ENCODE measurements at places on chromosomes 5 and 9.

GRCh38 chr9:13351778-13352386 is 72.4 kb upstream of the MPDZ start:
- DNase-seq: peak; percentile 41

- no peak for DNase-seq
These were observed 99.5 kb upstream of the PRSS3 start for GRCh38 chr9:33695856-33696255.

DNA sequence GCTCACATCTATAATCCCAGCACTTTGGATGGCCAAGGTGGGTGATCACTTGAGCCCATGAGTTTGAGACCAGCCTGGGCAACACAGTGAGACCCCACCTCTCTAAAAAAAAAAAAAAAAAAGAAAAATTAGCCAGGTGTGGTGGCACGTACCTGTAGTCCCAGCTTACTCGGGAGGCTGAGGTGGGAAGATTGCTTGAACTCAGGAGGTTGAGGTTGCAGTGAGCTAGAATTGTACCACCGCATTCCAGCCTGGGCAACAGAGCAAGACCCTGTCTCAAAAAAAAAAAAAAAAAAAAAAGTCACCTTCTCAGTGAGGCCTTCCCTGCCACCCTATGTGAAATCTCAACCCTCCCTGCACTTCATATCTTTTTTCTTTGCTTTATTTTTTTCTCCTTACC is 14.0 kb upstream of the SEPTIN8 start:
- DNase-seq: no peak

DNA sequence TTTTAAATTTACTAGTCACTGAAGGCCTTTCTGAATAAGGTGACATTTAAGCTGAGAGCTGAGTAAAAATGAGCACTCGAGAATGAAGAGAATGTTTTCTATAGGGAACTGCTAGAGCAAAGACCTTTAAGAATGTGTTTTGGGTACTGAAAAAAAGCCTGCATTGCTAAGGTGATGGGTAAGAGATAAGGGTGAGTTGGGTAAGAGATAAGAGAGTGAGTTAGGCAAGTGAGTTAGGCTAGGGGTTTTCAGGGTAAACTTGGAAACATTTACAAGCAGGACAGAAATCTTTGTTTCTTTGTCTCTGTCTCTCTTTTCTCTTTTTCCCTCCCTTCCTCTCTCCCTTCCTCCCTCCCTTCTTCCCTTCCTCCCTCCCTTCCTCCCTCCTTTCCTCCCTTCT is 5.6 kb downstream of the RAD23B start:
- DNase-seq: no peak

DNA sequence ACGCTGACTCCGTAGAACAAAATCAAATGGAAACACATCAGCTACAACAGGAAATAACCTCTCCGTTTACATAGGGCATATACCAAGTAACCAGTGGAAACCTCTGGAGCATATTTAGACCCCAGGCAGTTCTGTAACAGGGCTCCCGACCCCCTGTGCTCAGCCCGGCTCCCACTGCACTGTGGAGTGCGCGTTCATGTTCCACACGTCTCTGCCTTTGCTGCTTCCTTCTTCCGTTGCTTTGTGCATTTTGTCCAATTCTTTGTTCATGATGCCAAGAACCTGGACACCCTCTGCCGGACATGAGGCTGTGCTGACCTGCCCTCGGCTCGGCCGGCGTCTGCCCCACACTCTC is 5.9 kb upstream of the AGPAT2 start:
- no peak for DNase-seq

DNA sequence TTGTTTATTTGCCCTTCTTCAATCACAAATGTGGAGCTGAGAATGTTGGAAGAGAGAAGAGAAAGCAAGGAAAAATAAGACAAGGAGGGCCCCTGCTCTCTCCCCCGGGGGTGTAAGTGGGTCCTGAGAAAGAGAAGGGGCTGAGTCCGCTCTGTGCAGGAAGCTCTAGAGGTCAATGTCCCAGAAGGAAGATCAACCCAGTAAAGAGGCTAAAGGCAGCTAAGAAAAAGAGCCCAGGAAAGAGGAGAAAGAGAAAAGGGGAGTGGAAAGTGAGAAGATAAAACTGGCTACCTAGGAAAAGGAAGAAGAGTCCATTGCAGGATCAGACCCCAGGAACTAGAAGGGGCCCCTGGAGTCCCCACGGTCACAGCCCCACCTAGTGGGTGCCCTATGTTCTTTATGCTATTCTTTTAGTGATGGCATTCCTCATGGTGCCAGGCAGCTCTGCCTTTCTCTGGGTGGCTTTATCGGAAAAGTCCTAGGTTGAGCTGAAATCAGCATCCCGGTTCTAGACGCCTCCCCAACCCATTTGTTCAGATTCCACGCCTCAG is 583.4 kb downstream of the ACTL7B start:
- peak; percentile 75 for DNase-seq

DNA sequence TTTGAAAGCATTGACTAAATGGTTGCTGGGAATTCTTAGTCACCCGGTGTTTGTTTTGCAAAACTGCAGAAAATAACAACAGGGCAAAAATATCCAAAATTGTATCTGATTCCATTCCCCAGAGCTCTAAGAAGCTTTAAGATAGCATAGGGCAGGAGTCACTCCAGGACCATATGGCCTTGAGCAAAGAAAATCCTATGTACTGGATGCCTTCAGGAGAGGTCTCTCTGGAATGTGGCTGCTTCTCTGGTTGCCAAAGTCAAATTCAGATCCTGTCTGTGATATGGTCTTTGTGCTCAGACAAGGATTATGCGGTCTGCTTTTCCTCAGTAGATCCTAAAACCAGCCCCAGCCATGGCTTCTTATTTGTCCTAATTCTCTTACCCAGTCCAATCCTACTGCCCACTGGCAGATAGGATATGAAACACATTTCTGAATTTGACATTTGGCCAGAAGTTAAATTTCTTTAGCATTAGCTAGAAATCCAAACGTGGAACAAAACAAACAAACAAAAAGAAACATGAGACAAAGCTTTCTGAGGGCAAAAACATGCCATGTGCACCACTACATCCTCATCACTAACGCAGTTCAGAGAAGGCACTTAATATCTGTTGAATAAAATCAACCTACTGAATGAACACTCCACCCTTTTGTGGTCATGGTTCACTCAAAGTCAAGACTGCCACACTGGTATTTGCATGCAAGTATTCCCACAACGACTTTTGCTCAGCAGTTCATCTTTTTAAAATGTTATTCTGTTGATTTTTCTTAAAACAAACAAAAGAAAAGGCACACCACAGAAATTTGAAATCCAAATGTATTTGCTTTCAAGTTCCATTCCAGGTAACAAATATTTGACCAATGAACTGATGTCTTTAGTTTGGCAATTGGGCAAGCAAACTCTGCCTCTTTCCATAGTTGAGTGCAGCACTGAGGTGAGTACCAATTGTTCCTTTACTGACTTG is 165.7 kb downstream of the TRPM6 start:
- DNase-seq: no peak

- DNase-seq: no peak
These were observed 141.7 kb upstream of the STK32A start for GRCh38 chr5:147093138-147093537.

- peak; percentile 11 for DNase-seq
These were observed 114.2 kb downstream of the GOLPH3 start for GRCh38 chr5:32059761-32060530.

GRCh38 chr5:153122403-153122802 is 368.1 kb upstream of the GRIA1 start:
- DNase-seq: peak; percentile 14

- no peak for DNase-seq
These were observed 267.5 kb upstream of the GRIA1 start for GRCh38 chr5:153222936-153223335.

GRCh38 chr9:122374885-122375420 is 4.1 kb downstream of the PTGS1 start:
- DNase-seq: no peak

DNA sequence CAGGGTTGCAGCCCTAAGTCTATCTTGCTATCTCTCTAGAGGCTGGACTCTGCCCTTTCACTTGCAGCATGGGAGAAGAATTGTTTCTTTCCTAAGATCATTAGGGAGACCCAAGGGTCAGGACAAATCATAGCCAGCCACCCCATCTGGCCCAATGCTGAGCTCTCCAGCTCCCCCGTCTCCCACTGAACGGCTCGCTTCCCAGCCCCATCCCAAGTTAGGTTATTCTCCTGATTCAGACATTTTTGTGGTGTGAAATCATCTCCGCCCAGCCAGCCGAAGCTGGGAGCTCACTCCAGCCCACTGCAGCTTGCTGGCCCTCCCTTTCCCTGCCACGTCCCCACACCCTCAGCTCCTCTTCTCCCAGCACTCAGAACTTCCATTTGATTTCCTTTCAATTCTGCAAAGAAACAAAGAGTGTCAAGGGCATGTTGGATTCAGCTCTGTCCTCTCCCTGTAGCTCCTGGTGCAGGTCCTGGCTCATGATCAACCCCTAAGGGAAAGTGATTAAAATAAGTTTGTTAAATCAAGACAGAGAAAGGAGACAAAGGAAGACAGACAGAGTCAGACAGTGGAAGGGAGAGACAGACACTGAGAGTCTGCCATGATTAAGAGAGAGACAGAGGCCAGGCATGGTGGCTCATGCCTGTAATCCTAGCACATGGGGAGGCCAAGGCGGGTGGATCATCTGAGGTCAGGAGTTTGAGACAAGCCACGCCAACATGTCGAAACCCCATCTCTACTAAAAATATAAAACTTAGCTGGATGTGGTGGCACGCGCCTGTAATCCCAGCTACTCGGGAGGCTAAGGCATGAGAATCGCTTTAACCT is 12.6 kb upstream of the SPARC start:
- peak; percentile 56 for DNase-seq

- DNase-seq: no peak
These were observed 1863.4 kb downstream of the EFNA5 start for GRCh38 chr5:105807290-105807689.

DNA sequence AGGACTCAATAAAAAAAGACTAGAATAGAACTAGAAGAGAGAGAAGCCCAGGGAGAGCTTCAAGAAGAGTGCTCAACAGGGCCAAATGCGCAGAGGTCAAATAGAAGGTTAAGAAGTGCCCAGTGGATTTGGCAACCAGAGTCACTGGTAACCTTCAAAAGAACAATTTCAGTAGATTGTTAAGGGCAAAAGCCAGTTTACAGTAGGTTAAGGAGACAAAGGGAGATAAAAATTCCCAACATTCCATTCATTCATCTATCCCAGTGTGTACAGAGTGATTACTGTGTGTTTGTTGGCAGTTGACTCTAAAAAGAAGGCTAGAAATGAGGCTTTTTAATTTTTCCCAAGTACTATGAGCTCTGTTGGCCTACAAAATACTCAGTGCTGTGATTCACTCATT is 69.4 kb downstream of the RIGI start:
- no peak for DNase-seq

- no peak for DNase-seq
These were observed 52.2 kb upstream of the NRARP start for GRCh38 chr9:137354153-137354844.

GRCh38 chr5:174571662-174572397 is 152.6 kb upstream of the MSX2 start:
- DNase-seq: peak; percentile 95

- peak; percentile 29 for DNase-seq
These were observed 36.4 kb downstream of the GLT6D1 start for GRCh38 chr9:135602789-135603481.

GRCh38 chr9:95182854-95183563 is 134.5 kb downstream of the FANCC start:
- no peak for DNase-seq

- no peak for DNase-seq
These were observed 16.4 kb downstream of the SLC6A18 start for GRCh38 chr5:1241509-1242080.

- no peak for DNase-seq
These were observed 15.0 kb downstream of the HMMR start for GRCh38 chr5:163475411-163475810.

DNA sequence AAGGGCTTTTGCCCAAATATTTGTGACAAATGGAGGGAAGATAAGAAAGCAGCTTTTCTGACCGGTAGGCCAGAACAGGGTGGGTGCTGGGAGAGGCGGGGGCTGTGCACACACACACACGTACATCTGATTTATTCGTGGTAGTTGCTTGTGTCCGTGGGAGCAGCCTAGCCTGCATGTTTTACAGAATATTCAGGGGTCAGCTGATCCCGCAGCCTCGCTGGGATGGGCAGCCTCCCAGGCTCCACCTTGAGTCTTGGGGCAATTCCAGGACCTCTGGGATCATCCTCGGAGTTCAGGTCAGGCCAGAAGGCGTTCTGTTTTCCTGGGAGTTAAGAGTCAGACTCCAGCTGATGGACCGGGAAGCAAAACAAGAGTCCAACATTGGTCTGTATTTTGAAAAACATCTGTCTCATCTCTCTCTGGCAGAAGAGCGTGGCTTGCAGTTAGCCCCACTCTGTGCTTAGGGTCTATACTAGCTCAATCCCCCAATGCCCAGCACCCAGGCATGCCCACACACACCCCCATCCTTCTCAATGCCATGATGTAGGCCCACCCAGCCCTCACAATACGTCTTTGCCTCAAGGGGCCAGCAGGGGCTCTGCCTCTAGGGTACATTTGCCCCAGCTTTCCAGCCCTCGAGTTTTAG is 210.6 kb downstream of the GOLPH3 start:
- peak; percentile 26 for DNase-seq

DNA sequence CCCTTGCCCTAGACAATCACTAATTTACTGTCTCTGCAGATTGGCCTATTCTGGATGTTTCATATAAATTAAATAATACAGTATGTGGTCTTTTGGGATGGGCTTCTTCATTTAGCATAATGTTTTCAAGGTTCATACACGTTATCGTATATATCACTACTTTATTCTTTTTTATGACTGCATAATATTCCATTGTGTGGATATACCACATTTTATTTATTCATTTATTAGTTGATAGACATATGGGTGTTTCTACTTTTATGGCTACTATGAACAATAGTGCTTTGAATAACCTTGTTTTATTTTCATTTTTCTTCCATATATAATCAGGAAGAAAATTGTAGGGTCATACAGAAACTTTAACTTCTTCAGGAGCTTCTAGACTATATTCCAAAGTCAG is 108.5 kb upstream of the PAPPA start:
- no peak for DNase-seq

GRCh38 chr9:98491231-98491651 is 217.5 kb downstream of the GABBR2 start:
- no peak for DNase-seq

GRCh38 chr5:172509405-172509781 is 55.1 kb upstream of the SH3PXD2B start:
- DNase-seq: no peak

- DNase-seq: no peak
These were observed 757.3 kb upstream of the WWC1 start for GRCh38 chr5:167533814-167534795.

DNA sequence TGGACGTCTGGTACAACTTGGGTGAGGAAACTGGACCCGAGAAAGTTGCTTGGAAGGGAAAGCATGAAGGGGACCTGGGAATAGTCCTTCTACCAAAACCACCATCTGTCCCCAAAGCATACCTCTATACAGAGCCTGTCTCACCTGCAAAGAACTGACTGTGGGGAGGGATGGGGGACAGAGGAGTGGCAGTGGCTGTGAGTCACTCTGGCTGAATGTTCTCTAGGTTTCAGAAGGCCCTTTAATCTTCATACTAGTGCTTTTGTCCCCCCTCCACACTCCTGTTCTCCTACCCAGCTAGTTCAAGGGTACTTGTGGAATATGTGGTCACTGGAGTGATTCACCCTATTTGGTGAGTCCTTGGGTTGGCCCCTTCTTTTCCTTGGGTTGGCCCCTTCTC is 109.3 kb upstream of the RUSC2 start:
- DNase-seq: peak; percentile 28
